Femur (tissue), 1 donor: ENCODE measurements at places on chromosomes 12 and 14.
A peak's percentile ranks its signal among the peaks of the same experiment; 100 is the strongest.

DNA sequence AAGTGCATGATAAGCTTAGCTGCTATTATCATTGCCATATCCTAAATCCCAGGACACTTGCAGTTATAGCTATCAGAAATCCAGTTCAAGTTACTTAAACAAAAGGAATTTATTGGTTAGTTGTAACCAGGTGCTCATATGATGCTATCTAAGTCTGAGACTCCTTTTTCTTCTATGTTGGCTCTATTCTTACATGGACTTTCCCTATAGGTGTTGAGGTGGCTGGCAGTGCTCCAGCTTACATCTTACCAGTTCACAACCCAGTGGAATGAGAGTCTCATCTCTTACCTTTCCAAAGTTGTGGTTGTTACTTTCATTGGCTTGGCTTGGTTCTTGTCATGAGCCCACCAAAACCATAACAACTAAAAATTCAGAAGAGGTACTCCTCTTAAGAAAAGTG is 94.6 kb downstream of the DACT1 start:
- no peak for DNase-seq

GRCh38 chr12:88496891-88497371 is 83.3 kb downstream of the KITLG start:
- DNase-seq, result no peak

DNA sequence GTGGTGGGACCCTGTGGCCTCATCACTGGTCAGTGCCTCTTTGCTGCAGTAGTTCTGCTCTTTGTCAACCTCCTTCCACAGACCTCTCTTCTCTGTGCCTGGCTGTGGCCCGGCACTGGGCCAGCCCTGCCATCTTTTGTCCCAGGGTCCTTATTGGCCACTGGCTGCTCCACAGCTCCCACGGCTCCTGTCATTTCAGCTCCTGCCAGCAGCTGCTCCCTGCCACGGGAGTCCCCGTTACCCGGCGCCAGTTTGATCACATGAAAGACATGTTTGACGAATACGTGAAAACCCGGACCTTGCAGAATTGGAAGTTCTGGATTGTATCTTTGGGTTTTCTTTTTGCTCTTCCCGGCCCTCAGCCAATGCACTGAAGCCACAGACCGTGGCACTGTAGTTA is 35.4 kb downstream of the IL31 start:
- no peak for DNase-seq

- no peak for DNase-seq
These were observed 1.0 kb downstream of the PPP1R36 start for GRCh38 chr14:64550621-64551333.

GRCh38 chr12:53328043-53328435 is 6.6 kb upstream of the AAAS start:
- no peak for DNase-seq

DNA sequence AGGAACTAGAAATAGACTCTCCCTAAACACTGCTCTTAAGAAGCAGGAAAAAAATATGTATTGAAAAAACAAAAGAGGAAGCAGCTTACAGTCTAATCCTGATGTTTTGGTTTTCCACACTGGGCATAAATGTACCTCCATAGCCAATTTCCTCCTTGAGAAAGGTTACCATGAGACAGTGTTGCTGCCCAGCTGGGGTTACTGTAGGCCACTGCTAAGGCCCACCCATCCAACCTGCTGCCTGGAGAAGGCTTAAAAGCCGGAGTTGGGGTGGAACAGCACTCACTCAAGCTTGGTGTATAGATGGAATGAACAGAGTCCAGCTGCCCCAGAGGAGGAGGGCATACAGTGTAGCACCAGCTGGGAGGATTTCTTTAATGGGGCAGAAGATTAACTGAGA is 41.1 kb downstream of the ERG28 start:
- DNase-seq, result no peak

GRCh38 chr14:38108681-38109080 is 99.0 kb upstream of the SSTR1 start:
- no peak for DNase-seq

- no peak for DNase-seq
These were observed 166.4 kb downstream of the STXBP6 start for GRCh38 chr14:24883576-24883975.

GRCh38 chr12:38053655-38054464 is 262.7 kb upstream of the ALG10B start:
- no peak for DNase-seq

DNA sequence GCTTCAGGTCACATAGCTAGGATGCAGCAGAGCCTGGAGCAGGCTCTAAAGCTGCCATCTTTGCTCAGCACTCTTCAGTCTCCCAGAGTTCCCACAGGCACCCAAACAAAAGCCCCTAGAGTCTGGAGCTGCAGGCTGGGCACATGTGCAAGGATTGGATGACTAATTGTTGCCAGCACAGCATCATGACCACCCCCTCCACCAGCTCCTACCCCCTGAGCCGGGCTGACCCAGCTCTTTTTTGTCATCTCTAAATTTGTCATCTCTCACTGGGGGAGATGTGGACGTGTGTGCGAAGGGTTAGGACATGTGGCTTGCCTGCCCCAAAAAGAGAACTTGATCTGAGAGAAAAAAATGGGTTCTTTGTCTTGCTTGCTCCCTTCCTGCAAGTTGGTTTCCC is 4.3 kb upstream of the MMP19 start:
- no peak for DNase-seq

GRCh38 chr14:75979648-75980565 is 1.9 kb downstream of the TGFB3 start:
- peak; percentile 66 for DNase-seq

DNA sequence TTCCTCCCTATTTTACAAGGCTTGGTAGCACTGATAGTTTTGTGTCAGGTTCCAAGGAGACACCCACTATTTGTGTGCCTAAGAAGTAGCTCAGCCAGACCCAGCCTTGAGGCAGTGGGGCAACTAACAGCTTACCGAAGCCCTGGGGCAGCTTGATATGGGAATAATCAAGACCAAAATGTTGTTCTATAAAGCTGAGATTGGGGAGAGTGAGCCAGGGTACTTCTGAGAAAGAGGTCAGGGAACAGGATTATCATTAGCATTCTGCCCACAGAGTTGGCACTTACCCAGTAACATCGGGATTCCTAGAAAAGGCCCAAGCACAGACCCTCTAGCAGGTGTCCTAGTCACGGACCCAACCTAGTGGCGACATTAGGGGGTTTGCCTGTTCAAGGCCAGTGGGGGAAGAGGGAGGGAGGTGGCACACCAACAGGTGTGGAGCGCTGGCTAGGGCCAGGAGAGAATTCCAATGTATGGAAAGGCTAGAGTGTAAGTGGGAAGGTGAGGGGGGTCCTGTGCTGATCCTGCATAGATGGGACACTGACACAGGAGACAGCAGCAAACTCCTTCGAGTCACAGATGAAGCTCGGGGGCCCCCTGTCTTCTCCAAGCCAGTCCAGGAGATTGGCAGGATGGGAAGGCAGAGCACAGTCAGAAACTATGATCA is 4.9 kb downstream of the PPP1R3E start:
- DNase-seq, result no peak

DNA sequence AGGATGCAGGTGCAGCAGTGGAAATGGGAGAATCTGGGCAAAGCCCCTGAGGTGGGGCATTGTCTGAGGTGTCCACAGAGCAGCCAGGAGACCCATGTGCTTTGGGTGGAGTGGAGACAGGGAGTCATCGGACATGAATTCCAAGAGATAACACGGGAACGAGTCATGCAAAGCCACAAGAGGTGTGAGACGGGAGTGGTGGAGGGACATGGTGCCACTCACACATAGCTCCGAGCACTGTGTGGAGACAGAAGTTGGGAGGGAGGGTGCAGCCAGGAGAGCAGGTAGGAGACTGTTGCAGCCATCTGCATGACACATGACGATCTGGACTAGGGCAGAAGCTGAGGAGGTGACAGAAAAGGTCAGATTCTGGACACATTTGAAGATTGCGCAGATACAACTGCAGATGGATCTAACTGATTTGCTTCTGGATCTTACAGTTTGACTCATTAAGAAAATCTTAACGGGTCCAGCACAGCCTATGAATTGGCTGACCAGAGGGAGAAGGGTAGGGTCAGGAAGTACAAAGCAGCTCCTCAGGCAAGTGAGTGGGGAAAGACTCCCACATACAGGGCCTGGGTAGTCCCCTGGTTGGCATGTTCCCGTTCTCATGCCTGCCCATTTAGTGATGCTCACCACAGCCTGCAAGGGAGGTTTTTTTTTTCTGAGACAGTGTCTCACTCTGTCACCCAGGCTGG is 379.8 kb downstream of the FUT8 start:
- DNase-seq, result no peak

GRCh38 chr14:46369391-46369790 is 282.2 kb downstream of the RPL10L start:
- no peak for DNase-seq

GRCh38 chr12:124842073-124842749 is 21.5 kb downstream of the SCARB1 start:
- no peak for DNase-seq

GRCh38 chr12:83801972-83802371 is 1110.6 kb downstream of the SLC6A15 start:
- DNase-seq, result no peak

DNA sequence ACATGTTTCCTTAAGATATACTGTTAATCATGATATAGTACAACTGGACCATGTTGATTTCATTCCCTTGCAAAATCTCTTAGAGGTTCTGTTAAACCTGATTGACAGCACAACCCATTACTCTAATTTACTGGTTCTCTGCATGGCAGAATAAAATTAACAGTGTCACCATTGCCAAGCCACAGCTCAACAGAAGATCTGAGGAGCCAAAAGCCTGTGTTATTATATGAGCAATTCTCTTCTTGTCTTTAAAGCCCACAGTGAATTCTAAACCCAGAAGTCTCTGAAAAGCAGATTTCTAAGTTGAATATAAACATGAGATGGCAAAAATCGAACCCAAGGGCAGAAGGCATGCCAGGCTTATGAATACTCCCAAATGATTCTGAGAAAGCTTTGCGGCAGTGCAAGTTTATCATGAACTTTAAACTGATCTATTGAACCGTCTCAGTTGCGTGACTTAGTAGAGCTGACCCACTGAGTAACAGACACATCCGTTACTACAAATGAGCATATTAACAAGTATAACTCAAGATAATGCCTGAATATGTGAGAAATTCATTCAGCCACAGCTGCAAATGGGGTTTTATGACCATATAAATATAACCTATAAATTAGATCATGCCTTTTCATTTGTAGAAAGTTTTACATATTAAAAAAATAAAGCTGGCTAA is 78.2 kb downstream of the IPO8 start:
- DNase-seq, result no peak

GRCh38 chr12:128387811-128388422 is 120.9 kb downstream of the TMEM132C start:
- DNase-seq, result peak; percentile 47

DNA sequence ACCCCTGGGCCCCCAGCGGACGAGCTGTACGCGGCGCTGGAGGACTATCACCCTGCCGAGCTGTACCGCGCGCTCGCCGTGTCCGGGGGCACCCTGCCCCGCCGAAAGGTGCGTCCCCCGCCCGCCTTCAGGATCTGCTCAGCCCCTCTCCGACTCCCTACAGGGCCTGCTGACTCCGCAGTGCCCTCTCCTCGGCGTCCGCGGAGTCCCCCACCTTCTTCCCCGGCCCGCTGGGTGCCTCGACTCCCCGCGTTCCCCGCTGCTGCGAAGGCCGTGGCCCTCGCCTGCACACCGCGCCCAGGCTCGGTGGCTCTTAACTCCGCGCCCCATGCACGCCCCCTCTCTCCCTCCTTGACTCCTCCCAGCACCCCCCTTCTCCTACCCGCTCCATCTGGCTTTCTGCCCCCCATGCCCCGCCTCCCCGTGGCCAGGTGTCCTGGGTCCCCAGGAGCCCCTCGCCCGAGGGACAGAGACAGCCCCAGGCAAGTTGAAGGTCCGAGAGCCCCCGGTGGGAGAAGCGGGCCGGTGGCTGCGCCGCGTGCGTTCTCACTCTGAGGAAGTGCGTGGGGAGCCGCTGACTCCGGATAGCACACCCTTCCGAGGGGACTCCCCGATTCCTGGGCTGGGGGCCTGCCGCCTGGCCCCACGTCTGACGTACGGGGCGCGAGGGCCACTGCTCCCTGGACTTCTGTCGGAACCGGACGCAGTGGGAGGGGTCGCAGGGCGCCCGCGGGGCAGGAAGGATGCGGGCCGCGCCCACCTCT is 594 bp downstream of the TAMALIN start:
- peak; percentile 69 for DNase-seq

- no peak for DNase-seq
These were observed 108.2 kb upstream of the ATF7IP start for GRCh38 chr12:14257303-14257733.

DNA sequence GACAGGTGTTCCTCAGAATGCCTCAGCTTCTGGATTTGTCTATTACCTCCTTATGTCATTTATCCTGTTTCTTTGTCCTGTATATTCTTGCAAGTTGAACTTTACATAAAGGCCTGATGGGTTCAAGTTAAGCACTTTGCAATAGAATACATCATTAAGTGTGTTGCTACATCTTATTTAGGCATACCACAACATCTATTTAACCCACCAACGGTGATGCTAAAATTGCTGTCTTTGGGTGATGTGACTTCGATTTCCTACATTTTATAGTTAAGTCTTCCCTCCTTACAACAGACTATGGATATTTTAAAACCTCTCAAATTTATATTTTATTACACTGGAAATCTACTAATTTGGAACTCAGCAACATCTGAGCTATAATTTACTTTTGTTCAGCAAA is 171.0 kb downstream of the KICS2 start:
- no peak for DNase-seq

- peak; percentile 77 for DNase-seq
These were observed 14.3 kb downstream of the EXOC3L4 start for GRCh38 chr14:103108749-103109207.
